Muscle of back (tissue), 13 donors: ENCODE measurements at places on chromosomes 4 and X. TPM values are rescaled to one million over a fixed set of nuclear protein-coding genes. Genes with fewer than 3 reads are reported as not detected.

DNA sequence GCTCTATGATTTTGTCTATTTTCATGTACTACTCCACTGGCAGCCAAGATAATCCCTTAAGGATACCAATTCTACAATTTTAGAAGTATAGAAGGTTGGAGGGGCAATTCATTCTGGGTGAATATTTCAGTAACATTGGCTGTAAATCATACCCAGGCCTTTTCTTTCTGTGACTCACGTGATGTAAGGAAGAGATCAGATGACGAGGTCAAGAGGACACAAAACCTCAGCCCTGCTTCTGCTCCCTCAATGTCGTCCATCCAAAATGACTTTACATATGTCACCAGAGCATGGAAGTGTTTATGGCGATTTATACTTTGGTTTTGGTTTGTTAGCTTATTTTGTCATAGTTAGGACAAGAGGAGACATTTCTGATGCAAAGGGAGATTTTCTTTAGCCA is 70.7 kb upstream of the SLC4A4 start:
- DNase-seq: no peak

GRCh38 chr4:56078866-56079265 is 130.1 kb downstream of the CEP135 start:
- no peak for DNase-seq

GRCh38 chrX:103538728-103539127 is 19.4 kb upstream of the RAB40A start:
- DNase-seq: no peak

DNA sequence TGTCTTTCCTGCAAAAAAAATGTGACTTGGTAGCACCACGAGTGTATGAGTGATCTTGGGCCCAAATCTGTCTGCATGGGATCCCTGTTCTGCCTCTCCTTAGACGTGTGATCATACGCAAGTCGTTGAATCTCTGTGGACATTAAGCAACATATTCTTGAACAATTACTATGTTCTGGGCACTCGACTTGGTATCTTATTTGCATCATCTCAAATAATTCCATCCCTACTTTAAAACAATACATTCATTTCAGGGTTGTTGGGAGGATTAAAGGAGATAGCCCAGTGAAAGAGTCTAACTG is 145.4 kb upstream of the CPEB2 start:
- DNase-seq: no peak

TSPAN6 gene
- 25.3 TPM for polyA plus RNA-seq

PCDH19 gene
- 7.7 TPM for polyA plus RNA-seq
